ENCODE measurements at places on chromosomes 5 and 9.
A peak's percentile ranks its signal among the peaks of the same experiment; 100 is the strongest.

- DNase-seq: no peak
Measured at GRCh38 chr9:92971121-92971520, 23.8 kb downstream of the FGD3 start.

- DNase-seq: no peak
Measured at GRCh38 chr9:94782355-94783101, 56.0 kb downstream of the AOPEP start.

DNA sequence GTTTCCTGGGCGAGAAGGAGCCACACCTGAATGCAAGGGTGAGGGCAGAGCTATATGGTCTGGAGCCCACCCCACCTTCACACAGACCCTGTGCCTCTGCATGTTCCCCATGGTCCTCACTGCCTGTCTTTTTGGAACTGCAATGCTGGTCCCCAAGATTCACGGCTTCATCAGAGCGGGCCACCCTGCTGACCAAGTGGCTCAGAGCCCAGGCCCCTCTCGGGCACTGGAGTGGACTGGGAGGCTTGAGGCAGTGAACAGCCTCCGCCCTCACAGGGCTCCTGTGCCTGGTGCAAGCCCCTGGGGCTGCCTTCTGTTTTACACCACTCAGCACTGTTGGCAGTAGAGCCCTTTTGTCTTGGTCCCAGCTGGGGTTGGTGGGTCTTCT lies 143.2 kb downstream of the CACNA1B start:
- no peak for DNase-seq

- DNase-seq: no peak
Measured at GRCh38 chr5:111083323-111083722, 8.8 kb upstream of the WDR36 start.

- no peak for DNase-seq
Measured at GRCh38 chr5:122492675-122493074, 180.6 kb downstream of the SNCAIP start.

DNA sequence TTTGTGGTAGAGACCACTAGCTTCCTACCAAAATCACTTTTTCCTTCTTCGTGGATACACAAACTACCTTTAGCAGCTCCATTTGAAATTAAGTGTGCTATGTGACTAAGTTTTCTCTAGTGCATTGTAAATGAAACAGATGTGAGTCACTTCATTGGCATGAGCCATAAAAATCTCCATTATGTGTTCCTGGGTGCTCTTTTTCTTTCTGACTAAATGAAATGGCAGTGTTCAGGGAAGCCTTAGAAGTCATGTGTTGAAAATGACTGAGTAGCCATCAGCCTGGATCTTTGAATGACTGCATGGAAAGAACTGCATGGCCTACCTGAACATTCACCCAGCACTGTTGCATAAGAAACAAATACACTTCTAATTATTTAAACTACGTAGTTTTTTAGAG lies 107.9 kb downstream of the NDUFAF2 start:
- DNase-seq: no peak

DNA sequence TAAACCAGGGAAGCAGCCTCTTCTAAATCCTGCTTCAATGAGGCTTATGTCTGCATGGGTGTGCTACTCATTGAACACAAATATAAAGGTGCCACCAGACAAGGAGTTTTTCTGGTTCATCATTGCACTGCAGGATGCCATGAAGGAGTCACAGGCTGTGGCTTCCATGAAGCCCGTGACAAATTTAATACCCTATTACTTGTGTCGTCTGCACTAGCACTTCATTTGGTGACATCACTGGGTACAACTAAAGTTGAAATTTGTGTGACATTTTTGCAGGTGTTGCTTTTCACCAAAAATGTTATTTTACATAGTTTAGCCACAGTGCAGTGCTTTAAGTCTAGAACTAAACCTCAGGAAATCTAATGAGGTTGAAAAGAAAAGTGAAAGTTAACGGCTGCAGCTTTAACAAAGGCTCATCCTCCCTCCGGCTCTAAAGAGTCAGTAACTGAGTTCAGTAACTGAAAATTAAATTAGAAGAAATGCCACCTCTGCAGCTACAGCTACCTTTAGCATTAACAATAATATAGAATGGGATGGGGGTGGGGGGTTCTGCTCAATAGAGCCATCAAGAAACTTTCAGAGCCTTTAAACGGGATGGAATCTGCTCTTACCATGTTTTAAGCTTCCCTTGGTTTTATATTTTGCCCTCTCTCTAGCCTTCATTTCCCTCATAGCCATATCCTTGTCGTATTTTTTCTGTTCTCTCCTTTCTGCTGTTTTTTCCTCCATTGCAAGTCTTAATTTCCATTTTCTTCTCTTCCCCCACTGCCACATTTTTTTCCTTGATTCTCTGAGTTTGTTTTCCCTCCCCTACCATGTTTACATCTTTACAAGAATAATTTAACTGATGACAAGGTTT lies 233.8 kb upstream of the TMEM161B start:
- DNase-seq: no peak

DNA sequence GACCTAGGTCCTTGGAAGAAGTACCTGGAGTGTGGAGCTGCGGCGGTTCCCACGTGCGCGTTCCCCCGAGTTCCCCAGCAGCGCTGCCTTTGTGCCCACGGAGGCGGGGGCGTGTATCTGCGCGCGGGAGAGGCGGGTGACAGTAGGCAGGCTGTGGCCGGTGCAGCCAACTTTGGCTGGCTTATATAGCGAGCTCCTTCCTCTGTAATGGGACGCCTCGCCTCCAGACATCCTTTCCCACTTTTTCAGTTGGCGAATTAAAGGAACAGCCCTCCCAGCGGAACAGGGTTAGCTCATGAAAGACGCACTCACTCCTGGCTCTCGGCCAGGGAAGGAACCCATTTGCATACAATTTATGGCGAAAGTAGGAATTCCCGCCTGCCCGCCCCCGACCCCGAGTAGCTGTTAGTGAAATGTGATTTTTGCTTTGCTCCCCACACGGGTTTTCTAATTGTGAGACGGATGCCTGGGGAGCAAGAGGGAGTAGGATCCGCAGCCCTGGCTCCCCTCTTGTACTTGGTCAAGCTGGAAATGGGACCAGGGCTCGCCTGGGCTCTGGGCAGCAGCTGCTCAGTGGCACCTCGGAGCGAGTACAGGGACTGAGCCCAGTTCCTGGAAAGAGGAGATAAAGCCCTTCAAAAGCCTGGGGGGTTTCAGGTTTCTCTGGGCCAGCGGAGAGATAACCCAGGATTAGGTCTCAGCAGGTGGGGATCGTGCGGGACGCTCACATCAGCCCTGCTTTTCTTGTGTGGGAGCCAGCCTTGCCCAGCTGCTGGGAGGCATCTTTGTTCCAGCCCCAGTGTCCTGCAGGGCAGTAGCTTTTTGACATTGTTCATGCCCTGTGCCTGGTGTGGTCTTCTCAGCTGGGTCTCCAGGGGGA lies at the start of gene TNC:
TNC (minus strand) TSS at position 159 of the 880 bp plus-strand sequence. CDS start 27,139 bp downstream, outside the sequence.
- DNase-seq: no peak

- no peak for DNase-seq
Measured at GRCh38 chr5:176846335-176847140, 36.2 kb downstream of the UNC5A start.

DNA sequence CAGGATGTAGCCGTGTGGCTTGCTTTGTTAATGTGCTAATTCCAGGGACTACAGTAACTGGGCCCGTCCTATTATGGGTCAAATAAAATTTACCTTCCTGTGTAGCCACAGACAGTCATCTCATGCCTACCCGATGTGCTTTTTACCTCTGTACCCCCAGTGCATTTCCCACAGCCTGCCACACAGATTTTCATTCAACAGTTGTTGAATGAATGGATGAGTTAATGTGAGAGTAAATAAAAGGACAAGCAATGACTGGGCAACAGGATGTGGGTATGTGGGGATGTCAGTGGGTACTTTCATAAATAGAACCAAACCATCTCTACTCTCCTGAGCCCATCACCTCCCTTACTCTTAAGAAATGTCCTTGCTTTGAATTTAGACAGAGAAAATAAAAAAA lies 441.2 kb upstream of the ZNF462 start:
- no peak for DNase-seq

DNA sequence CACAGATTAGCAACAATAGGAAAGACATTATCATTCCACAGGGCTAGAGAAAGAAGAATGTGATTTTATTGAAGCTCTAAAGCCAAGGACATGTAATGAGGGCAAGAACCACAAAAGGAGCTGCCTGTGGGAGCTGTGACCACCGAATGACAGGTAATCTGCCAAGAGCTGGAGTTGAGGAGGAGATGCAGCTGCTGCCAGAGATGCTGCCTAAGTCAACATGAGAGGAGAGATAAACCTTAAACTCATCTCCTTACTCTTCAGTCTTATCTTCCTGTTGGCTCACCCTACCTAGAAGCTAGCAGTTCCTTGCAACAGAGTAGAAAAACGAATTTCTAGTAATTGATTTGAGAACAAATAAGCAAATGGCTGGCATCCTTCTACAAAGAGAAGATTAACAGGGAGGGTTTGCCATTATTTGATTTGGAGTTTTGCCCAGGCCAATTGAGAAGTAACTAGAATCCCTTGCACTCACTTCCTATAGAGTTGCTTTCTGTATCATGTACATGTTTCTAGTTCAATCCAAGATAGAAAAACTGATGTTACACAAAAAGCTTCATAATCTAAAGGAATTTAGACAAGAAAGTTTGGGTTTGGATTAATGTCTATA lies 539.2 kb downstream of the TLE1 start:
- no peak for DNase-seq

DNA sequence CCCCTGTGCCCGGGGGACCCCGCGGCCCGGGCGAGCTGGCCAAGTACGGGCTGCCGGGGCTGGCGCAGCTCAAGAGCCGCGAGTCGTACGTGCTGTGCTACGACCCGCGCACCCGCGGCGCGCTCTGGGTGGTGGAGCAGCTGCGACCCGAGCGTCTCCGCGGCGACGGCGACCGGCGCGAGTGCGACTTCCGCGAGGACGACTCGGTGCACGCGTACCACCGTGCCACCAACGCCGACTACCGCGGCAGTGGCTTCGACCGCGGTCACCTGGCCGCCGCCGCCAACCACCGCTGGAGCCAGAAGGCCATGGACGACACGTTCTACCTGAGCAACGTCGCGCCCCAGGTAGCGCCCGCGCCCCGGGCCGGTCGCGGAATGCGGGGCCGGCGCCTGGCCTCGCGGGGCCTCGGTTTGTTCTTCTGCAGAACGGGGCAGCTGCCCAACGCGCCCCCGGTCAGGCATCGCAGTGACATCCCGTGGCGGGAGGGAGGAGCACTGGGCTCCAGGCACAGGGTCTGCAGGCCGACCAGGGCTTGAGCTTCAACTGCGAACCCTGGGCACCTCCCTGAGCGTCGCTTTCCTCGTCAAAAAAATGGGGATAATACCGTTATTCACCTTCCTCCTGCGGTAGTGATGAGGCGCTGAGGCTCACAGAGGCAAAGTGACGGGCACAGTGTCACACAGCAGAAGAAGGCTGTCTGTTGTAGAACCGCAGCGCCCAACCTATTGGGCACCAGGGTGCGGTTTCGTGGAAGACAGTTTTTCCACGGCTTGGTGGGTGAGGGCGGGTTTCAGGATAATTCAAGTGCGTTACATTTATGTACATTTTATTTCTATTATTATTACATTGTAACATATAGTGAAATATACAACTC lies 777 bp downstream of the ENDOG start:
- DNase-seq: peak; percentile 25

- no peak for DNase-seq
Measured at GRCh38 chr5:132420706-132421272, 51.3 kb downstream of the SLC22A5 start.

GRCh38 chr9:36424289-36425055 lies 24.4 kb upstream of the RNF38 start:
- no peak for DNase-seq

DNA sequence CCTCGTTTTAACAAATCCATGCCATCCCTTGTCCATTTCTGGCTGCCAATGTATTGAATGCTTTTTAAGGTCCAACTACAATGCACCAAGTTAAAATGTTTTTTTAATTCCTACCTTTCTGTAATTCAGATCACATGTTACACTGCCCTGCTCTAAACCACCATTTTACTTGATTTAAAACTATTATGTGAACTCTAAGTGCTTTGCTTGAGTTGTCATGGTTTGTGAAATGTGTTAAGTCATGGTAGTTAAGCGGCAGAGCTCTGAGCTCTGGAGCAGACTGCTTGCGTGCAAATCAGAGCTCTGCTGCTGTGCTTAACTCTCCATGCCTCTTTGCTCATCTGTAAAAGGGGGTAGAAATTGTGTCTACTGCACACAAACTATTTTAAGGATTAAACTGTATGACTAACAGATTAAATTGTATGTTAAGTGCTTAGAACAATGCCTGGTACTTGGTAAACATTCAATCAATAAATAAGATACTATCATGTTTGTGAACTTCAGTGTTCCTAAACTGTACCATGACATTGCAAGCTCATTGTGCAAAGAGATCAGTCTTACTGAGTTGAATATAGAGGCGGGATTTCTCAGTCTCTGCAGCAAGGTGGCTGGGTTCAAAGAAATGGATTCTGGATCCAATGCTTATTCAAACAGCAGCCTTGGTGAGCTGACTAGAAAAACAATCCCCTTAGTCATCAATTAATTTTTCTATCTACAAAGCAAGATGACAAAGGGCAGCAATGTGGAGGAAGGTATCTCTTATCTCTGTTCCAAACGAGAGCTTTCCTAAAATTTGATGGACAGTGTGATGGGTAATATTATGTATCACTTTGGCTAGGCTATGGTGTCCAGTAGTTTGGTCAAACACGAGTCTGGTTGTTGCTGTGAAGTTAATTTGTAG lies 16.1 kb upstream of the CMBL start:
- DNase-seq: no peak

- DNase-seq: no peak
Measured at GRCh38 chr5:125798307-125798706, 624.9 kb upstream of the GRAMD2B start.

- DNase-seq: no peak
Measured at GRCh38 chr5:139275956-139276355, 17.6 kb upstream of the MATR3 start.

DNA sequence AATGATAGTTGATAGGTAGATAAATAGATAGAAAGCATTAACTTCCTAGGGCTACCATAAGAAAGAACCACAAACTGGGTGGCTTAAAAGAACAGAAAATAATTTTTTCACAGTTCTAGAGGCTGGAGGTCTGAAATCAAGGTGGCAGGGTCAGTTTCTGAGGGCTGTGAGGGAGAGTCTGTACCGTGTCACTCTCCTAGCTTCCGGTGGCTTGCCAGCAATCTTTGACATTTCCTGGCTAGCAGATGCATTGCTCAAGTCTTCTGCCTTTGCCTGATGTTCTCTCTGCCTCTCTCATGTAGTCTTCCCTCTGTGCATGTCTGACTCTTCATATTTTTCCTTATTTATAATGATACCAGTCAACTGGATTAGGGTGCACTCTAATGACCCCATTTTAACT lies 1132.7 kb downstream of the CDH9 start:
- DNase-seq: no peak

DNA sequence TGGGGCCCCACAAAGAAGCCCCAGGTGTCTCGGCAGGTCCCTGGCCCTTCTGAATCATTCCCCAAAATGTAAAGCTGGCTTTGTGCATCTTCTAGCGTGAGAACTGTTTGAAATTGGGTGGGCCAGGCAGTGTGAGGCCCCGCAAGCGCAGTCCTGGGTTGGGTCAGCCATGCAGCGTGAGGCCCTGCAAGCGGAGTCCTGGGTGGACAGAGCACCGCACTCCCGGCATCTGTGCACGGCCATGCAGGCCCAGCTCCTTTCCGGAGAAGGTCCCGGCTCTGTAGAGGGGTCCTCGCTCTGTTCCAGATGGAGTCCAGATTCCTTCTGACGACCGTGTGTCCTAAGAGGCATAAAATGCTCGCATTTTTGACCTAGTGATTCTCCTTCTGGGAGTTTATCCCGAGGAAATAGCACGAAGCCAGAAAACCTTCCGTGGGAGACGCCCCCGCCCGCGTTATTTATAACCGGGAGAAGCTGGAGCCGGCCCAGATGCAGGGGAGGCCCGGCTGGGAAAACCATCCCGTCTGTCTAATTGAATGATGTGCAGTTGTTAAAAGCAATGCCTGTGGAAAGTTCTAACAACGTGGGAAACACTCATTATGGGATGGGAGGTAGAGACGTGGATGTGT lies 19.4 kb upstream of the NOTCH1 start:
- no peak for DNase-seq

Measured in GM18507 (cell line).